Body of pancreas (tissue), 4 donors: ENCODE measurements at places on chromosomes 12 and 14. TPM values are rescaled to one million over a fixed set of nuclear protein-coding genes. Genes with fewer than 3 reads are reported as not detected.

DNA sequence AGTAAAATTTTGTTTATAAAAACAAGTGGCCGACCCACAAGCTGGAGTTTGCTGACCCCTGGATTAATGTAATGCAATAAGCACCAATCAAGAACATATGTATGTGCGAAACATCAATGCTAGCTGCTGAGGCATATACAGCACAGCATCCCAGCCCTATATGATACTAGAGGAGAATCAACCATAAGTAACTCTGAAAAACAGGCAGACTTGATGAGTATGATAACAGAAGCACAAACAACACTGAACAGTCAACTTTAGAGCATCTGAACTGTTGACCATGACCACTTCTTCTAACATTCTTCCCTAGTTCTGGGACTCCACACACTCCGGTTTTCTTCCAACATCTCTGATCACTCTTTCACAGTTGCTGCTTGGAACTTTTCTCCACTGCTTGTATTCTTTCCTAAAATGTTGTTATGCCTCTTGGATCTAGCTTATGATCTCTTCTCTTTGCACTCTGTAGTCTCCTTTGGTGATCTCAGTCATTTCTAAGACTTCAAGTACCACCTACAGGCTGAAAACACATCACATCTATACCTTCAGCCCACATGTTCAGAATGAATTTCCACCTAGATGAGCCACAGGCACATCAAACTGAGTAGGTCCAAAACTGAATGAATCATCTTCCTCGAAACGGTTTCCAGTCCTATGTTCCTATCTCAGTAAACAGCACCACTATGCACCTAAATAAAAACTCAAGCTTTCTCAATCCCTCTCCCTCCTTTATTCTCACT is 57.2 kb downstream of the STXBP6 start:
- DNase-seq: no peak

- no peak for DNase-seq
Observed at GRCh38 chr14:31884776-31885379, 192.2 kb upstream of the ARHGAP5 start.

DNA sequence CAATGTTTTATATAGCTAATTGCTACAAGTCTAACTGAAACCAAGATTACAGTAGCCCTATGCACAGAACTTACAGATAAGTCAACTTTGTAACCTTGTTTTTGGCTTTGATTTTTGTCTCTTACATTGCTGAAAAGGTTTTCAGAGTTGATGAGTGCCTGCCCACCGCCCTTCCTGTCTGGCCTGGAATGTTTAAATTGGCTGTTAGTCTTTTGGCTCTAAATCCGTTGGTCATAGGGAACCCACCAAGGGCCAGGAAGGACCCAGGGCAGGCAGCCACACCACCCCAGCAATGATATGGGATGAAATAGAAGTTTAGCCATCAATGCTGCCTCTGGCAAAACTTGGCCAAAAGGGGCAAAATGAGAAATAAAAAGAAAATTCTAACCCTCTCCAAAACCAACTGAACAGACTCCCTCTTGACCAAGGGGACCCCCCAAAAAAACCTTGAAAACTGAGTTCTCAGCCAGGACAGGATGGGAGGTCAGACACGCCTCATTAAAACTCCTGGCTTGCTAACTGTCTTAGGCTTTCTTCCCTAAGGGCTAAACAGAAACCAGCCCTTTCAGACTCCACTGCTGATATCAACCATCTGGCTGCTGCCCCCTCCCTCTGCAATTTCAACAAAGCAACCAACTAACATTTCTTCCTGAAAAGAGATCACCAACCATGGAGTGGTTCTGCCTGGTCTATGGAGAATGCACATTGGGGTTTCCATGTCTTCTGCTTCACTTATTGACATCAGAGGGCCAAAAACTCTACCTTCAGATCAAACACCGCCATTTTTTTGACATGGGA is 242.1 kb upstream of the NOS1 start:
- no peak for DNase-seq

DNA sequence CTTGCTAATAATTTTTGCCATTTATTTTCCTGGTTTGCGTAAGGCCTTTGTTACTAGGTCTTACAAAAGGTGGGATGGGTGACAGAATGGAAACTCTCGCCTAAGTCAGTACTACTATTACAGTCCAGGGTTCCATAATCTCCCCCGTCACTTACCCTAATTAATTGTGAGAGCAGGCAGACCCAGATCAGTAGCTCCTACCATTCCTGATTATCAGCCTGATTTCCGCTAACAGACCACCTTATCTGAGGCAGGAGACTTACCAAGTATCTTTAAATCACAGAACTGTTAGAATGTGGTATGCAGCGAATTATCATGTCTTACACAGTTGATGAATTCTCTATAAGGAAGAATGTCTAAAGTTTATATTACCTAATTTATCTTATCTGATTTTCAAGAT is 234.7 kb downstream of the FOXN3 start:
- no peak for DNase-seq

Gene TAS2R8
- total RNA-seq: not detected

Gene DTX3
- total RNA-seq: 4.6 TPM

Gene DAD1
- total RNA-seq: 91.3 TPM

Gene GDF3
- not detected for total RNA-seq

DNA sequence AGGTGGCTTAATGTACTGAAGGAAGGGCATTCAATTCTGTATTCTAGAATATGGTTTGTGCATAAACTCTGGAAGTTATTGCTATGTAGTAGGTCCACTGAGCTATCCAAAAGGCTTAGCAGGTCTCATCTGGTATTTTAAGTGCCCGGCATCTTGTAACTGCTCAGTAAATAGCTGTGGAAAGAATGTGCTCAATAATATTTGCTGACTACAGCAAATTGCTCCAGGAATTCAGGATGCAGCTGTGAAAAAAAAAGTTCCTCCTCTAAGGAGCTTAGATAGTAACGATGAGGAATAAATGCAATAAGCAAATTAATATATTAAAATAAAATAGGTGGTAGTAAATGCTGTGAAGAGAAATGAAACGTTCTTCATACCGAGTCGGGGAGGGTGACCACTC is 857.1 kb downstream of the AACS start:
- DNase-seq: no peak

DNA sequence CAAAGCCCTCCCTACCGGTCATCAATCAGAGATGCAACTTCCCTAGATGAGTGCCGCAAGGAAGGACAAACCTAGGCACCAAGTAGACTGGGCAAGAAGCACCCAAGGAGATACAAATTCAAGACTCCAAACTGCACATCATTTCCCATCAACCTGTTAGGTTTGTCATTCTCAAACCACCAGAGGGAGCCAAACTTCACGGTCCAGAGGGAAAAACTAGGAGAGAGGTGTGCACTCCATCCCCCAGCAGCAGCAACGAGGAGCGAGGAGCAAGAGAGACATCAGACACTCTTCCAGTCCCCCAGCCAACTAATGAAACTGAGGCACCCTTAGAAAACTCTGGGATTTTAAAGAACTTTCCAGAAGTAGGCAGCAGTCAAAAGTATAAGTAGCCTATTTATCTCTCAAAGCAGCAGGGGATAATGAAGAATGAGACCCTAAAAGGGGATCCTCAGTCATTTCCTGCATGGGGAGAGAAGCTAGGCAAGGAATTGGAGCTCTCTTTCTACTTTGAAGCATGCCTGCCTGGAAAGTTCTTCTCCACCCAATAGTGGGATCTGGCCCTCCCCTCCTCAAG is 37.0 kb upstream of the NT5DC3 start:
- peak; percentile 62 for DNase-seq

Gene STYK1
- total RNA-seq: 0.26 TPM

Gene ABCD2
- under 0.01 TPM for total RNA-seq

DNA sequence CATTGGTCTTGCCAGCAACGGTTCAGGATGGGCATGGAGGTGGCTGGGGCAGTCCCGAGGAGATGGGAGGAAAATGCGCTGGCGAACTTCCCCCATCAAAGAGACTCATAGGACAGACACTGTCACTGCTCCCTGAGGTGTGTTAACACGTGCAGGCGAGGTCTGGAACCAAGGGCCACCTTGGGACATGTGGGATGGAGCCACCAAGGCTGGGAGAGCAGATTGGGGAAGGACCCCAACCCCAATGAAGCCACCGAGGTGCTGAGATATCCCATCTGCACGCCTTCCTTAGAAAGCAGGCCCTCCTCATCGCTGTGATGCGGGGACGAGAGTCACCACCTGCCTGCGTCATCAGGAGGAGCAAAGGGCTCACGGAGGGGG is 16.9 kb upstream of the BEGAIN start:
- no peak for DNase-seq

DNA sequence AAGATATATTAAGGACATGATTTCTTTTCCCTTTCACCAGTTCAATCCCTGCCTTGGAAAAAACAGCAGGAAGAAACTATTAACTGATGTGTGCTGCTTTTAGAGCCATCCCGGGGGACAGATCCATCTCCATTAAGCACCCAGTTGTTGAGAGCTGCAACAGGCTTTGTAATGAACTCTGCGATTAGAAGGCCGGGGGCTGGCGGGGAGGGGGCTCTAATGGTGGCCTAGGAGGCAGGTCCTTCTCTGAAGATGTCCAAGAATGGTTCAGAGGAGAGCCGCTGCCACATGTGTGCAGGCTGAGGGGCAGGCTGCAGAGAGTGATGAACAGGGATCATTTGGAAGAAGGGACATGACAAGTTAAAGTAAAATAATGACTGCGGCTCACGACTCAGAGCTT is 67.8 kb downstream of the GALNT8 start:
- no peak for DNase-seq

Gene APPL2
- total RNA-seq: 32.6 TPM

DNA sequence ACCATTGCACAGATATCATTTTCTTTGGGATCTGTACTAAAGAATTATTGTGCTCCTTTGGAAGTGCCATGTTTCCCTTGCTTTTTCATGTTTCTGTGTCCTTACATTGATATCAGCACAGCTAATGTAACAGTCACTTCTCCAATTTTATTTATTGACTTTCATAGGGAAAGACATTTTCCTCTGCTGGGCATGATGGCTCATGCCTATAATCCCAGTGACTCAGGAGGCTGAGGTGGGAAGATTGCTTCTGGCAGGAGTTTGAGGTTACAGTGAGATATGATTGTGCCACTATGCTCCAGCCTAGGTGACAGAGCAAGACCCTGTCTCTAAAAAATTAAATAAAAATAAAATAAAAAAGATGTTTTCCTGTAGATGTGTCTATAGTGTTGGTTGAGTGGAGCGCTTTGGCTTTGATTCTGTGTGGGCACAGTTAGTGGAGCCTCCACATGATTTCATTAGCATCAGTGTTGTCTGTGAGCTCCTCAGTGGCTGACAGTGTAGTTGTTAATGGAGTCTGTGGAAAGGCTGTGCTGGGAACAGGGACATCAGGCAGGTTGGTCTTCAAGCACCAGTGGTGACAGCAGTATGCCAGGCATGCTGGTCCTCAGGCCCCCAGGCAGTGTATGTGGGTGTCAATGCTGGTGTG is 7.4 kb downstream of the OAS2 start:
- DNase-seq: no peak

Gene RAB21
- total RNA-seq: 4.4 TPM

DNA sequence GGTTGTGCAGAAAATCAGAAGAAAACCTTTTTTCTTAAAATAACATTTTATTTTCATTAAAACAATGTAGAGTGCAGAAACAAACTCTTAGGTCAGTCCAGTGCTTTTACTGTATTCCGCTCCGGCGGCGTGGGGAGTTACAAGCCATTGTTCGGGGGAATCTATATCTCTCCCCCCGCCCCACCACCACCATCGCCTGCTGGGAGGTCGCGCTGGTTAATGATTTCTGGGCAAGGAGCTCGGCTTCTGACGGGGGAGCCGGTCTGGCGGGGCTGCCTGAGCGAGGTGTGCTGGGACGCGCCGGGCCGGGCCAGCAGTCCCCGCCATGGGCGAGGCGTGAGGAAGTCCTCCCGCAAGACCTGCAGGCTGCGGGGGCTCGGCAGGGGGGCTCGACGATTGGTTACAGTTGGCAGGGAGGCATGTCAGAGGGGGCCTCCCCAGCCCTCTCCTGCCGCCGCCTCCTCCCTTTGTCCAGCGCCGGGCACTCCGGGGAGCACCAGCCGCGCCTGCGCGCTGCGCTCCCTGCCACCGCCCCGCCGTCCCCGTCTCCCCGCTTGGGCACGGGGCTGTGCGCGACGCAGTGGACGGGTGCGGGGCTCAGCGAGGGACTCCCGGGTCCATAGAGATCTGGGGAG is 1.0 kb upstream of the DUSP6 start:
- DNase-seq: peak; percentile 88

Gene GPR162
- total RNA-seq: not detected

Gene ARPC3
- 101 TPM for total RNA-seq

- DNase-seq: no peak
Observed at GRCh38 chr14:36971263-36971855, 201.0 kb downstream of the SLC25A21 start.

DNA sequence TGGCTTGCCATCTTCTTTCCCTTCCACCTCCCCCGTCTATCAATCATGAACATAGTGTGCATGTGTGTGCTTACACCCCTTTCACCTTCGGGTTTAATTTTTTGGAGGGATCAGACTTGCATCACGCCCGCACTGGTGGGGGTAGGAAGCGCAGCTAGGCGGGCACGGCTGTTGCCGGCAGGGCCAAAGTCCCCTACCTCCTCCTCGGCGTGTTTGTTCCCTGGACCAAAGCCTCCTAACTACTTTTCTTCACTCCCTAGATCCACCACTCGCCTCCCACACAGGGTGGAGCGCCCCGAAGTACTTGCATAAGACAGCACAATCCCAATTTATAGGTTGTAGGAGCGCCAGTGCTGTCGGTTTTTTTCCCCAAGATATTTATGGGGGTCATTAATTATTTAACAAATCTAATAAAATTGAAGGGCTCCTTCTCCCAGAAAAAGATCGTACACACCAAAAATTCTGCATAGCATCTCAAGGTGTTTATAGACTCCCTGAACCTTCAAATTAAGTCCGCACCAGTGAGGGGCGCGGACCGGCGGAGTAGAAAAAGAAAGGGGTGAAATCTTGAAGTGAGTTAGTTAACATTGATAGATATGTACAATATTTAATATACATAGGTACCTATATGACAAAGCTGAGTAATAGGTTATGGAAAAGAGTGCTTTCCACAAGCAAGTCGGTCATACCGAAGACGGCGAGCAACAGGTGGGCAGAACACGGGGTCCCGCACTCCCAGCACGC is 717 bp downstream of the PKP2 start:
- DNase-seq: peak; percentile 29

- no peak for DNase-seq
Observed at GRCh38 chr14:63155511-63156185, 48.6 kb upstream of the RHOJ start.

Gene FSCB
- total RNA-seq: under 0.01 TPM

GRCh38 chr14:102437997-102438915 is 71.3 kb downstream of the ANKRD9 start:
- DNase-seq: peak; percentile 83

Gene HOXC6
- not detected for total RNA-seq

Gene CLEC1A
- total RNA-seq: 1.3 TPM

Gene SLC38A4
- total RNA-seq: 2.0 TPM

- no peak for DNase-seq
Observed at GRCh38 chr12:64938179-64938578, 113.7 kb downstream of the TBC1D30 start.

- peak; percentile 14 for DNase-seq
Observed at GRCh38 chr12:98745578-98746391, 100.7 kb downstream of the APAF1 start.

Gene GPATCH2L
- 61.7 TPM for total RNA-seq

Gene BORCS5
- 5.6 TPM for total RNA-seq

- no peak for DNase-seq
Observed at GRCh38 chr12:67709367-67709954, 60.9 kb downstream of the DYRK2 start.

- DNase-seq: peak; percentile 98
Observed at GRCh38 chr14:20454516-20455354, at the start of the genes APEX1 and OSGEP. Gene APEX1 (plus strand): TSS chr14:20455226. CDS start chr14:20455646, 420 bp downstream. Gene OSGEP (minus strand): TSS chr14:20454812. CDS start chr14:20454683, 129 bp downstream.

GRCh38 chr14:23299211-23299957 is 3.3 kb downstream of the PPP1R3E start:
- DNase-seq: no peak
